ENCODE measurements at places on chromosomes 12 and 14.

- no peak for DNase-seq
Observed at GRCh38 chr12:22533155-22533554, 11.2 kb downstream of the C2CD5 start.

- DNase-seq, result no peak
Observed at GRCh38 chr14:104830781-104831180, 29.9 kb downstream of the ZBTB42 start.

DNA sequence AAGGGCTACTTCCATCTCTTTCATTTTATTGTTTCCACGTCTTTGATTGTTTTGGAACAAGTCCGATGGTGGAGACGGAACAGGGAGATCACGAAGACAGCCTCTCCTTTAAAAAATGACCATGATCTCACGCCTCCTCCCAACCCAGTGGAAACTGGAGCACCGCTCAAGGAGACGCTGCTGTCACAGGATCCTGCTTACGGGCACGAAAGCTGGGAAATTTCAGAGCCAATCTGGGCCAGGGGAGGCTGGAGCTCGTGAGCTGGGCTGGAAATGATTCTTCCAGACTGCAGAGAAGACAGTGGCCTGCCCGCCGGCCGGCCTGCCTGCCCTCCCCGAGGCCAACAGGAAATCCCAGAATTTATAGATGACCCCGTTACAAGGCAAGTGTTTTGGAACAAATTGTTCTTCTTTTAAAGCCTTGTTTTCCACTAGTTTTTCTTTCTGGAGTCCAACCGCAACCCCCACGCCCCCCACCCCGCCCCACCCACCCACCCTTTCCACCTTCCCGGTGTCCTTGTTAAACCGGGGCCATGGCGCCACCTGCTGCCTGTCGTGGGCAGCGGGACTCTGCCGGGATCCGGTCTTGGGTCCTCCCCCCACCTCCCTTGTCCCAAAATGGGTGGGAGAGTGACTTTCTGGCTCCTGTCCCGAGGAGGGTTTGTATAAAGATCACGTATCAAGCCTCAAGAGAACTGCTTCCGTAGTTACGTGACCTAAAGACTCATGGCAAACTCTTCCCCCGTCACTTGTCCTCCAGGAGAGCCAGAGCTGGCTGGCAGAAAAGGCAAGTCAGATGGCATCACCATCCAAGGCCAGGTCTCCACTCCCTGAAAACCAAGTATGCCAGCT is 40.3 kb downstream of the MAP1LC3B2 start:
- DNase-seq, result peak; percentile 27

- peak; percentile 87 for DNase-seq
Observed at GRCh38 chr12:28780096-28780495, 369.0 kb upstream of the FAR2 start.

GRCh38 chr12:25320123-25321006 is 69.6 kb upstream of the KRAS start:
- no peak for DNase-seq

Measured in mammary epithelial cell (primary cell).